ENCODE measurements at places on chromosomes 1 and 21. TPM values are rescaled to one million over a fixed set of nuclear protein-coding genes. Genes with fewer than 3 reads are reported as not detected.

DNA sequence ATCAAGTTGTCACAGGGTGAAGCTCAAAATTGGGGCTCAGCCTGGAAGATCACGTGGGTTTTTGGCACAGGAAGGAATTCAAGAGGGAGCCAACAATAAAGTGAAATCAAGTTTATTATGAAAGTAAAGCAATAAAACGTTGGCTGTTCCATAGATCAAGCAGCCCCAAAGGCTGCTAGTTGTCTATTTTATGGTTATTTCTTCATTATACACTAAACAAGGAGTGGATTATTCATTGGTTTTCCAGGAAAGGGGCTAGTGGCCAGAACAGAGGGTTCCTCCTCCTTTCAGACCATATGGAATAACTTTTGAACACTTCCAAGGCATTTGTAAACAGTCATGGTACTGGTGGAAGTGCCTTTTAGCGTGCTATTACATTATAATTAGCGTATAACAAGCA is 723.5 kb upstream of the ADAMTS5 start:
- no peak overlapping the region for H3K27ac ChIP-seq
- no peaks in the 10 kb centered on the region for H3K27me3 ChIP-seq
- H3K36me3 ChIP-seq = no peaks in the 10 kb centered on the region
- H3K4me3 ChIP-seq = no peak overlapping the region
- no peaks in the 10 kb centered on the region for H3K4me1 ChIP-seq

DNA sequence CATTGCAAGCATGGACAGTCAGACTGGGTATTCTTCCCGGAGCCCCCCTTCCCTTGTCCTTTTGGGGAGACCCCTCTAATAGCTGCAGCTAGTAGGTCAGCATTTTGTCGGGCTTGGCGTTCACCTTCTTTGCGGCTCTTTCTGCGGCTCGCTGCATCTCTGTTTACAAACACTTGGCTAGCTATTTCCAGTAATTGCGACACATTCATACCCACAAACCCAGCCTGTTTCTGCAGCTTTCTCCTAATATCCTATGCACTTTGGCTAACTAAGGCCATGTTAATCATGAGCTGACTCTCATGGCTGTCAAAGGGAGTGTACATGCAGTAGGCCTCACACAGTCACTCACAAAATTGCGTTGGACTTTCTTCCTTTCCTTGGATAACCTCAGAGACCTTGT is 716.4 kb downstream of the AMY1C start:
- no peak overlapping the region for H3K27ac ChIP-seq
- H3K4me3 ChIP-seq = no peak overlapping the region
- no peaks in the 10 kb centered on the region for H3K27me3 ChIP-seq
- no peak for DNase-seq
- H3K4me1 ChIP-seq = peaks cover 4% of the 10 kb centered on the region
- H3K36me3 ChIP-seq = no peaks in the 10 kb centered on the region

GRCh38 chr21:34635307-34635706 is 20.4 kb upstream of the RCAN1 start:
- peaks cover 22% of the 10 kb centered on the region for H3K4me1 ChIP-seq
- peaks cover 4% of the 10 kb centered on the region for H3K27me3 ChIP-seq
- H3K4me3 ChIP-seq = no peak overlapping the region
- H3K36me3 ChIP-seq = peaks cover 7% of the 10 kb centered on the region
- DNase-seq = no peak

- no peak overlapping the region for H3K4me3 ChIP-seq
- H3K4me1 ChIP-seq = peaks cover 11% of the 10 kb centered on the region
Observed at GRCh38 chr1:176141449-176141848, 65.6 kb downstream of the COP1 start.

DNA sequence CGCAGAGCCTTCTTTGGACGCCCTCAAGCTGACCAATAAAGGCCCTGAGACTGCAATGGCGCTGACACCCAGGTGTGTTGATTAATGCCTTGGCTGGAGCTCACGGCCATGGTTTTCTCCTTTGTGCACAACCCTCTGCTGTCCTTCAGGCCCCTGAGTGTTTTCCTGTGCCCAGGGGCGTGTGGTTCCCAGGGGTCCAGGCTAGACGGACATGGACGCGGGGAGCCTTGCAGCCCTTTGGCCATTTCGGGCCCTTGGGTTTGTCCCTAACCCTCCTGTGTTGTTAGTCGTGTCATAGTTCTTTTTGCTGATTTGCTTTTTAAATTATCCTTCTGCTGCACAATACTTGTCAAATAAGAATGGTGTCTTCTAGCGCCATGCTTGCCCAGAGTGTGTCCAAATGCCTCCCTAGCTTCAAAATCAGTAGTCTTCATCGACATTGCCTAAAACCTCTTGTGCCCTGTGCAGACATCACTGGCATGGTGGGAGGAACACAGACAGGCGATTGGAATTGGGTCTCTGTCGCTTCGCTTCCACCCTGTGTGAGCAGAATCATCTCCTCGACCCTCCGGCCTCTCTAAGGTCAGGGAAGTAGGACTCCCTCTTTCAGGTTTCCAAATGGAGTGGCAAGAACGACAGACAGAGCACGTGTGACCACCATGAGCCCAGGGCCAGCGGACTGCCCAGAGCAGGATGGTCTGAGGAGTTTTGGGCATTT is 1.9 kb downstream of the KRTAP10-4 start:
- H3K36me3 ChIP-seq = peaks cover 4% of the 10 kb centered on the region
- H3K4me1 ChIP-seq = no peaks in the 10 kb centered on the region
- no peak for DNase-seq
- H3K27ac ChIP-seq = peak overlapping the region; percentile 38
- H3K27me3 ChIP-seq = peaks cover 4% of the 10 kb centered on the region

GRCh38 chr1:75338616-75339483 is 204.7 kb downstream of the LHX8 start:
- no peak overlapping the region for H3K4me3 ChIP-seq
- H3K36me3 ChIP-seq = no peaks in the 10 kb centered on the region
- DNase-seq = no peak
- no peaks in the 10 kb centered on the region for H3K27me3 ChIP-seq

- H3K27ac ChIP-seq = peak within 1 kb of the TSS; percentile 99
- H3K4me3 ChIP-seq = peak within 1 kb of the TSS; percentile 96
- peaks cover 33% of the 10 kb centered on the region for H3K36me3 ChIP-seq
Observed at GRCh38 chr1:84478876-84479868, at the start of gene RPF1. Gene RPF1 (plus strand): TSS chr1:84479266. CDS start chr1:84479282, 16 bp downstream.

DNA sequence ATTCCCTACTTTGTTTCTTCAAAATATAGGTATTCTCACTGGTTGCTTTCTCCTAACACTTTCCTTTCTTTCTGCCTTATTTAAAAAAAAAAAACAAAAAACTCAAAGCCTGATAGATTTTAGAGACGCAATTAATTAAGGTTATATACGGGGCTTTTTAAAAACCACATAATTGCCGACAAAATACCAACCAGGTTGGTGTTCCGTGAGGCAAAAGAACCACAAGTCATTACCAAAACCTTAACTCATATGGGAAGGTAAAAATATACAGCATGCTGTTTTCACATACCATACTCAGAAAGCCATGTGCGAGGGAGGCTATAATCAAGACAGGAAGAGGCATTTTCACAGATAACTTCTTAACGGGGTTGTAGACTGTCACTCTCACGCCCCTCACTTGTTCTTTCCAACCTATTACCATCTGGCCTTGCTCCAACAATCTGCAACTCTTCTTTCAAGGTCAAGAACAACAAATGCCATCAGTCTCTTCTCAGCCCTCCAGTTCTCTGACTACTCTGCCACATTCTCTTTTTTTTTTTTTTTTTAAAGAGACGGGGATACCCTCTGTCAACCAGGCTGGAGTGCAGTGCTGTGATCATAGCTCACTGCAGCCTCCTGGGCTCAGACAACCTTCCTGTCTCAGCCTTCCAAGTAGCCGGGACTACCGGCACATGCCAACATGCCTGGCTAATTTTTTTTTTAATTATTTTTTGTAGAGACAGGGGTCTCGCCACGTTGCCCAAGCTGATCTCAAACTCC is 102.6 kb downstream of the APP start:
- no peaks in the 10 kb centered on the region for H3K27me3 ChIP-seq
- H3K4me3 ChIP-seq = no peak overlapping the region
- H3K4me1 ChIP-seq = peaks cover 41% of the 10 kb centered on the region
- no peak for DNase-seq
- H3K27ac ChIP-seq = no peak overlapping the region

- no peaks in the 10 kb centered on the region for H3K4me1 ChIP-seq
- no peak overlapping the region for H3K4me3 ChIP-seq
- no peak for DNase-seq
- H3K27ac ChIP-seq = no peak overlapping the region
- no peaks in the 10 kb centered on the region for H3K36me3 ChIP-seq
- H3K27me3 ChIP-seq = no peaks in the 10 kb centered on the region
Observed at GRCh38 chr1:34359411-34359810, 182.7 kb downstream of the C1orf94 start.

- DNase-seq = no peak
- peaks cover 45% of the 10 kb centered on the region for H3K36me3 ChIP-seq
- H3K4me3 ChIP-seq = no peak overlapping the region
- H3K27ac ChIP-seq = no peak overlapping the region
- no peaks in the 10 kb centered on the region for H3K27me3 ChIP-seq
Observed at GRCh38 chr1:171563675-171564074, 58.4 kb upstream of the MYOCOS start.

DNA sequence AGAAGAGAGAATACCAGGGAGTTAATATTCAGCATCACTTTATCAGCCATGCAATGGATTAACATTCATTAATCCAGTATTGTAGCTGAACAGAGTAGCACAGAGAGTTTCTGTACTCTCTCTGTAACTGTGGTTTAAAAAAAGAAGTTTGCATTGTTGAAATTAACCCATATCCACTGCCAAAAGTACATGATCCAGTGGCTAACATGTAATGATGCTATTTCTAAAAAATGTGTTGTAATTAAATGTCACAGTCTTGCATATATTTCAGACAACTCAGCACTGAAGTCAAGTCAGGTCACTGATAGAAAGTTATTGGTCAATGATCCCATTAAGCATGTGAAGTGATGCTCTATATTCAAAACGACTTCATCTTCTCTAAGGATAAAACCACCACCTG is 141.3 kb downstream of the NRIP1 start:
- peaks cover 1% of the 10 kb centered on the region for H3K27me3 ChIP-seq
- no peak overlapping the region for H3K27ac ChIP-seq
- H3K36me3 ChIP-seq = no peaks in the 10 kb centered on the region
- no peak overlapping the region for H3K4me3 ChIP-seq
- DNase-seq = no peak

GRCh38 chr1:240616018-240616417 is 4.1 kb upstream of the GREM2 start:
- peaks cover 36% of the 10 kb centered on the region for H3K4me1 ChIP-seq
- H3K27ac ChIP-seq = no peak overlapping the region
- no peak overlapping the region for H3K4me3 ChIP-seq

- peaks cover 11% of the 10 kb centered on the region for H3K4me1 ChIP-seq
- no peak overlapping the region for H3K4me3 ChIP-seq
- H3K36me3 ChIP-seq = no peaks in the 10 kb centered on the region
- DNase-seq = no peak
- H3K27ac ChIP-seq = no peak overlapping the region
- peaks cover 5% of the 10 kb centered on the region for H3K27me3 ChIP-seq
Observed at GRCh38 chr1:17195731-17196130, 9.2 kb upstream of the PADI1 start.

GRCh38 chr1:186785503-186785902 is 43.2 kb upstream of the PLA2G4A start:
- H3K4me3 ChIP-seq = no peak overlapping the region
- no peaks in the 10 kb centered on the region for H3K27me3 ChIP-seq
- H3K27ac ChIP-seq = no peak overlapping the region
- no peaks in the 10 kb centered on the region for H3K4me1 ChIP-seq

Gene SLC30A1
- total RNA-seq = 9.3 TPM

Gene CD84
- 16.2 TPM for total RNA-seq

Gene LRRC53
- total RNA-seq = not detected

Gene FAM163A
- not detected for total RNA-seq

Gene CFHR3
- not detected for total RNA-seq

Gene B3GALT5
- total RNA-seq = not detected

Gene NR5A2
- total RNA-seq = not detected

Gene GRHL3
- not detected for total RNA-seq

Gene TMEM167B
- total RNA-seq = 29.1 TPM

Gene GADD45A
- total RNA-seq = 16.6 TPM

Measured in activated CD4-positive, alpha-beta T cell treated with anti-CD3 and anti-CD28 coated beads, Interleukin-2, amount 10 ng/mL, durations not matched to agents 7 days and 5 days (primary cell).